Epithelial cell of proximal tubule (primary cell): ENCODE measurements at places on chromosomes 2 and 18. TPM values are rescaled to one million over a fixed set of nuclear protein-coding genes. Genes with fewer than 3 reads are reported as not detected.

The FNDC4 gene
- 7.3 and 26.6 TPM in 2 replicates for total RNA-seq

The KCNG2 gene
- not detected in 2 replicates for total RNA-seq

The RAX gene
- not detected in 2 replicates for total RNA-seq

The PLEKHH2 gene
- total RNA-seq, result 2.7 and 4.2 TPM in 2 replicates

The CYRIA gene
- total RNA-seq, result 2.0 and 6.1 TPM in 2 replicates

The ALK gene
- under 0.01 TPM in 1 of 2 replicates, not detected in the other for total RNA-seq

The RUFY4 gene
- total RNA-seq, result not detected in 2 replicates

The NT5DC4 gene
- not detected in 2 replicates for total RNA-seq

The MC5R gene
- not detected in 2 replicates for total RNA-seq

The REEP1 gene
- 0.35 and 2.2 TPM in 2 replicates for total RNA-seq

The ANKRD30BL gene
- not detected in 2 replicates for total RNA-seq

The MEP1B gene
- total RNA-seq, result not detected in 2 replicates

The SERPINB4 gene
- total RNA-seq, result not detected in 2 replicates

The CCDC85A gene
- total RNA-seq, result 0.07 and 0.17 TPM in 2 replicates

The TFCP2L1 gene
- 6.5 and 12.3 TPM in 2 replicates for total RNA-seq

The GDF7 gene
- total RNA-seq, result not detected in 2 replicates

The MRO gene
- total RNA-seq, result not detected in 2 replicates

The SYT4 gene
- not detected in 2 replicates for total RNA-seq

The CDK15 gene
- 2.3 and 6.4 TPM in 2 replicates for total RNA-seq

The CD8B2 gene
- total RNA-seq, result 0.29 TPM in 1 of 2 replicates, not detected in the other

The SMCHD1 gene
- total RNA-seq, result 25.9 and 32.8 TPM in 2 replicates

The ZDBF2 gene
- total RNA-seq, result 2.9 and 6.4 TPM in 2 replicates

The ALPP gene
- total RNA-seq, result not detected in 2 replicates

The FBXO15 gene
- total RNA-seq, result 0.40 and 0.87 TPM in 2 replicates

The RABL2A gene
- total RNA-seq, result 4.7 and 9.2 TPM in 2 replicates

The SKOR2 gene
- total RNA-seq, result not detected in 2 replicates

The RIT2 gene
- total RNA-seq, result not detected in 2 replicates

The ASXL2 gene
- total RNA-seq, result 8.5 and 10.1 TPM in 2 replicates

The STARD6 gene
- total RNA-seq, result 1.9 TPM in 1 of 2 replicates, not detected in the other

The GKN2 gene
- not detected in 2 replicates for total RNA-seq

The ITGA4 gene
- total RNA-seq, result 11.6 and 22.5 TPM in 2 replicates

The TUBA3E gene
- not detected in 2 replicates for total RNA-seq

The UBXN2A gene
- 12.3 and 13.4 TPM in 2 replicates for total RNA-seq

The CDH2 gene
- 74.5 and 78.2 TPM in 2 replicates for total RNA-seq

The NEB gene
- total RNA-seq, result under 0.01 and 0.07 TPM in 2 replicates

The VIL1 gene
- not detected in 2 replicates for total RNA-seq

The FBXO11 gene
- 20.0 and 36.7 TPM in 2 replicates for total RNA-seq

The ARMC9 gene
- total RNA-seq, result 12.6 and 21.3 TPM in 2 replicates
